Germinal center (tissue), 1 donor: ENCODE measurements at places on chromosomes 13 and 19.
A peak's percentile ranks its signal among the peaks of the same experiment; 100 is the strongest.

DNA sequence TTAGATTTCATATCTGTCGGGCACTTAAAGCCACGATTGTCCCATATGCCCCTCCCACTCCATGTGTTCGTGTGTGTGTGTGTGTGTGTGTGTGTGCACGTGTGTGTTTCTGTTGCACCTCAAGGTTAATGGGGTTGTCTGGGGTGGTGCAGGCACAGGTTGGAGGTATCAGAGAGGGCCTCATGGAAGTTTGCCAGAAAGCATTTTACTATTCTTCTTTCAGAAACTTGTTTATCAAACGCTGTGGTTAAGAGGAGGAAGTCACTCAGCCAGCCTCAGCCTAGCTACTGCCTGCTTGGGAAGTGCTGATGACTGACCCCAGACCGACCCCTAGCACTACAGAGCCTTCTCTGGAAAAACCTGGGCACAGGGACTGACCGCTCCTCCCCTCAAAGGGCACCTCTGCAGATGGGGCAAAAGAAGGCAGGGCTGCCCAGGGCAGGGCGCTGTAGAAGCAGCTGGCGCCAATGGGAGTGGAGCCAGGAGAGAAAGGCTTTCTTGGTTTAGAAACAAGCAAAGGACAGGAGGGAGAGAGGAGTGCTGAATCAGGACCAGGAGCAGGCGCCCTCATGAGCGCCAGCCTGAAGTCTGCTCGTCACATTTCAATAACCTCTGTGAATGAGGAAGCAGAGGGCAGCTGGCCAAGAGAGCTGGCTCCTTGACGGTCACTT lies 3.9 kb downstream of the SIAH3 start:
- DNase-seq = no peak

GRCh38 chr19:45927565-45928261 lies 13.1 kb upstream of the NANOS2 start:
- DNase-seq = peak; percentile 99

- DNase-seq = peak; percentile 8
Observed at GRCh38 chr13:75635101-75635827, 866 bp upstream of the LMO7 start.

DNA sequence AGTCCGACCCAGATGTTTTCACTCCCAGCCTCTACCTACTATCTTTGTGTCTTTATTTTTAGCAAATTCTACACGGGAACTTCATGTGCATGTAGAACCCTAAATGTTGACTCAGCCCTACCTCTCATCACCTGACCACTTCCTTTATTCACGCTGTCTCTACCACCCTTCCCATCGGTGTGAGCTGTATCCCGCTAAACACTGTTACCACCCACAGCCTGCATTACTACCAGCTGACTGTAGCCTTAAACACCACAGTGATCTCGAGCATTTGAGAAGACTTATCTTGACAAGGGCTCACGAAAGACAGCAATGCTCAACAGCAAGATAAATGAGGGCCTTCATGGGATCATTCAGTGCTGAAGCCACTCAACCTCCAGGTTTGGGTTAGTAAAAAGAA lies 15.1 kb downstream of the NCR1 start:
- no peak for DNase-seq

DNA sequence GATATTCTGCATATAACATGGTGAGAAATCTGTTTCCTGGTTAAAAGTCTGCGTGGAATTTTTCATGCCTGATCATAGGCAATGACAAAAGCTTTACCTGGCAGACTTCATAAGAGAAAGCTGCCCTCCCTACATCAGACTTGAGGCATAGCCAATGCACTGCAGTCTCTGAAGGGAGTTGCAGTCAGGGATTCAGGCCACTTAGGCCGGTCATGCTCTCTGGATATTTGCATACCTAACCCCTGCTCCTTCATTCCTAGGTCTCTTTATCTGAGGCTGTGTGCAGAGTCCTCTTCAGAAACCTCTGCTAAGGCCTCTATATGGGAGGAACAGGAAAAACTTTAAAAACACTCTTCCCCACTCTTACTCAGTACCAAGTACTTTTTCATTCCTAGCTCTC lies 287.4 kb downstream of the PCDH17 start:
- DNase-seq = no peak

DNA sequence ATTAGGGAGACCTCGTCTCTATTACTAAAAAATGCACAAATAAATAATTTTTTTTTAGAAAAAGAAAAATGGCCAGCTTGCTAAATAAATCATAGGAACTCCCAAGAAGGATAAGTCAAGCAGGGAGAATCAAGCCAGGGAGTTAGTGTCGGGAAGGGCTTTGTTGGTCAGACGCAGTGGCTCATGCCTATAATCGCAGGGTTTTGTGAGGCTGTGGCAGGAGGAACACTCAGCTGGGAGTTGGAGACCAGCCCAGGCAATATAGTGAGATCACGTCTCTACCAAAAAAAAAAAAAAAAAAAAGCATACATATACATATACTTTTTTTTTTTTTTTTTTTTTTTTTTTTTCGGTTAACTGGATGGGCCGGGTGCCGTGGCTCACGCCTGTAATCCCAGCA lies 9.0 kb downstream of the NACC1 start:
- no peak for DNase-seq

DNA sequence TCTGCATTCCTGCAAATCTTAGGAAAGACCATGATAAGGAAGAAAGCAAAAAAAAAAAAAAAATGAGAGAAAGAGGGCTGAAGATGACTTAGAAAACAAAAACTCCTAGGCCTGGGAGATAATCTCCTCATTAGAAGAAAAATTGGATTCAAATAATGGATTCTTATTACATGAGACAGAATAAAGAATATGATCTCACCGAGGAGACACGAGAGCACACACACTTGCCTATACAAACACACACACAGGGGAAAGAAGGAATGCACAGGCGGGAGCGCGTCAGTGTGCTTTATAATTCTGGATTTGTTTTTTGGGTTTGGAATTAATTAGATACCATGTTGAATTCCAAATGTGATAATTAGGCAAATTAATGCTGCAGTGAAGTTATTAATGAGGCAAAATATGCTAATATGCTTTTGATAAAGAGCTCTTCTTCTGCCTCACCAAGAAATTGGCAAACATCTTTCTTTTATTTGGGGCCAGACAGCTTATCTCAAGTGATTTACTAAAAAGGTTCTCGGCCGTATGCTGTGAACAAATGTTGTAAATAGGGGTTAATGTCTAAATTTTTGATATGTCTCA lies 36.1 kb upstream of the PCDH8 start:
- no peak for DNase-seq

DNA sequence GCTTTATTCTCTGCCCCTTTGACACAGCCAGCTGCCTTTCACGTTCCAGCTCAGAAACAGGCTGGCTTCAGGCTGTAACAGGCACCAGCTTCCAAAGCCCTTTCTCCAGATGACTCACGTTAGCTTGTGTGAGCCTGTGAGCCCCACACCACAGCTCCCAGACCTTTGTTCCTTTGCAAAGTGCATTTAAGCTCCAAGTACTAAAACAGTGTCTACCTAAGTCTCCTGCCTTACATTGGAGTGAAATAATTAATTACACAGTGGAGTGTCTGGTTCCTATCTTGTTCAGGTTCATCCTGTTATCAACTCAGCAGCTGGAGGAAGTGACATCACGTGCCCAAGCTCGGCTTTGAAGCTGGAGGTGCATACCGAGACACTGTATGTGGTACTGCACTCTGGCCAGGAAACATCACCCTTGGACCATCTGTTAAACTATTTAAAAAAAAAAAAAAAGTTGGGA lies 475.8 kb downstream of the FOXO1 start:
- DNase-seq = peak; percentile 68

DNA sequence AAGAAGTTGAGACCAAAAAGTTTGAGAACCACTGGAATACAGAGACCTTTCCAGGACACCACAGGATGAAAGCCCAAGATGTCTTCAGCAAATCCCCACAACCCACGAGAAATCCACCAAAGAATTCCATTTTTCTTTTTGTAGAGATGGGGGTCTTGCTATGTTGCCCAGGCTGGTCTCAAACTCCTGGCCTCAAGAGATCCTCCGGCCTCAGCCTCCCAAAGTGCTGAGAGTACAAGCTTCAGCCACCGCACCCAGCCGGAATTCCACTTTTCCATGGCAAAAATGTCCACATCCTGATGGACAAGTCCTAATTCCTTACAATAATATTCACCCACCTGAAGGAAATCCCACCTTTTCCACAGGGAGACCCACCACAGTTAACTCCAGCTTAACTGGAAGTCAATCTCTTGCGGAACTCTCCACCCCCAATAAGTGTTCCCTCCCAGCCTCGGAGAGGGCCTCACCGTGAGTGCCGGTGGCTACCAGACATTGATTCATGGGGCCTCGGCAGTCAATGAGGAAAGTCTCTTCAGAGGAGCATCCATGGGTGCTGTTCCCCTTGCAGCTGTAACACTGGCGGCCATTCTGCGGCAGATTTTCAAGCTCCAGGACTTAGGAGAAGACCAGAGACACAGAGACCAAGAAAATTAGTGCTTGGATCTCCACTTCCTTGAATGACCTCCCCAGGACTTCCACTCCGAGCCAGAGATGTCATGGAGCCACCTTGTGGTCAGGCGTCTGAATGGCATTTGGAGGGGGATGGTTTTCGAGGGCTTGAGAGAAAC lies 12.3 kb upstream of the CADM4 start:
- peak; percentile 57 for DNase-seq
